ENCODE measurements at places on chromosomes 6 and 20.
A peak's percentile ranks its signal among the peaks of the same experiment; 100 is the strongest.

DNA sequence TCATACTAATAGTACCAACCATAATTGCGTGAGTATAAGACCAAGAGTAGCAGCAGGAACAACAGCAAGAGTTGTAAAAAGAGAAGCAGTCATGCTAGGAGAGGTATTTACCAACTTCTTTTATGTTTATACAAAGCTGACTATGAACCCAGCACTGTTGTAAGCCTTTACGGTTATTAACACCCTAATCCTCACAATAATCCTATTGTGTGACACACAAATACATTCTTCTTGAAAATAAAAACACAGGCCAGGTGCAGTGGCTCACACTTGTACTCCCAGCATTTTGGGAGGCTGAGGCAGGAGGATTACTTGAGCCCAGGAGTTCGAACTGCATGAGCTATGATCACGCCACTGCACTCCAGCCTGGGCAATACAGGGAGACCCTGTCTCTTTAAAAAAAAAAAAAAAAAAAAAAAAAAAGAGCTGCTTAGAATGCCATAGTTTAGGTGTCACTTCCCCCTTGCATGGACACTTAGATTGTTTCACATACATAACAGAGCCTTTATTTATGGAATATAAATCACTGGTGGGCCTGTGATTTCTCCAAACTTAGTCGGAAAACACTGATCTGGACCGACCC, 20.2 kb downstream of the HCK start:
- DNase-seq = no peak

DNA sequence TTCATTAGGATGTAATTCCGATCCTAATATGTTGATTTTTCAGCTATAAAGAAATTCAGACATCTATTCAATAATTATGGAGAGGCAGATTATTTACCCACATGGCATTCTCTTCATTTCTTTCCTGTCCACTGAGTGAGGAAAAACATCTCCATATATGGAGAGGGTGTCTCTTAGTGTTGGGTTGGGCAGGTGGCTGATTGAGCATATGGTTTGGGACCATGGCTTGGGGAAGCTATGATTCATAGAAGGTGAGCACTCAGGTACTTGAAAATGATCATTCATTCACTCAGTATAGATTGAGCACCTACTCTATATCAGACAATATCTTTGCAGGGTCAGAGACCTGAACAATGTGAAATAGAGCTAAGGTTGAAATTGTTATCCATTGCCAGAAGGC, 41.3 kb upstream of the IL20RA start:
- DNase-seq = no peak

GRCh38 chr20:62739581-62740285, 31.1 kb downstream of the NTSR1 start:
- DNase-seq = peak; percentile 11

- DNase-seq = no peak
Measured at GRCh38 chr20:50496773-50497385, 13.3 kb upstream of the PTPN1 start.

DNA sequence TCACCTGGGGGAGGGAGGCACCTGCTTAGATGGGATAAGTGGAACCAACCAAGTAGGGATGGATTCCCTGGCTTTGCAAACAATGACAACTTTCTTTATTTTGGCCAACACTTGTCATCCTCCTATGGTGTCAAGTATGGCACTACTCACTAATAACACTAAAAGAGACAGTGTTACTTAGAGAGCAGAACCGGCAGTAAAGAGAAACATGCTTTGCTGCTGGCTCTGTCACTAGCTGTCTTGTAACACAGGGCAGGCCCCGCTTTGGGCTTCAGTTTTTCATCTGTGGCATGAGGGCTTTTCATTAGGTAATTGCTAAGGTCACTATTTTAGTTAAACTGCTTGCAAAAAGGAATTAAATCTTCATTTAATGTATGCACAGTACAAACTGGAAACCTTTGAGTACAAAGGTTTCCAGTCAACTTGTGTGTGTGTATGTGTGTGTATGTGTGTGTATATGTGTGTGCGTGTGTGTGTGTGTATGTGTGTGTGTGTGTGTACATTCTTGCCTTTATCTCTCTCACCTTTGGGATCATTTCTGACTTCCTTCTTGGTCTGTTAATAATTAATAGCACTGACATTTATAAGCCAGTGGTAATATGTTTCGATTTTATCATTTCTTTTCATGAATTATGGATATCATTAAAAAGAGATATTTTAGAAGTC, 64.7 kb downstream of the BTBD3 start:
- no peak for DNase-seq

GRCh38 chr6:138722425-138723371, 50.9 kb upstream of the CCDC28A start:
- no peak for DNase-seq

DNA sequence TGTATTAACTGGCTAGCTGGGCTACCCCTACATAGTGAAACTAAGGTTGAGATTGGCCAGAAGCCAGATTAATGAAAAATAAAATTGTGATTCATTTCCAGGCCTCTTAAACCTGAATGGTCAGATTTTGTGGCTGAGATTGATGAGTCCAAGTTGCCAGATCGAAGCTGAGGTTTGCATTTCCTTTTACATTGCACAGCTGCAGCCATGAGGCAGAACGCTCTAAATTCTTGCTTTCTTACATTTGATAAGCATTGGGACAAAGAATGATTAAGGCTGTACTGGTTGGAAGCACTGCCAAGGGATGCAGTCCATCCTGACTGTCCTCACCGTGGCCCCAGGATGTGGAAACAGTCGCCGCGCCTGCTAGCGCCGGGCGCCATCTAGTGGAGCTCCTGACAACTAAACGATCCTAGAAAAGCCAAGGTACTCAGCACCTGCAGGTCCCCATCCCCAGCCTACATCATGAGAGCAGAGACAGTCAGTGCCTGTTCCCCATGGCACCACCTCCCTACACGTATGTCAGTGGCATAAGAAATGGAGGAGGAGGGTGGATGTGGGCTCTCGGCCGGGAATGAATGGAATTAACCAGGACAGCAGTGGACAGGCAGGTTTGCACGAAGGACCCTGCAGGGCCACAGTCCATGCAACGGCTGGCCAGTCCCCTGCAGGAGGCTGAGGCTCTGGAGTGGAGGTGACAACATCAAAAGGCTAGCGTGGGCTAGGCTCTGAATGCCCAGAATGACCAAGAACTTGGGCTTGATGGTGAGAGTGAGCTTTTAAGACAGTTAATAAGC, 19.0 kb downstream of the PXDC1 start:
- DNase-seq = peak; percentile 26

GRCh38 chr6:13299403-13299821, 28.9 kb downstream of the TBC1D7 start:
- no peak for DNase-seq

DNA sequence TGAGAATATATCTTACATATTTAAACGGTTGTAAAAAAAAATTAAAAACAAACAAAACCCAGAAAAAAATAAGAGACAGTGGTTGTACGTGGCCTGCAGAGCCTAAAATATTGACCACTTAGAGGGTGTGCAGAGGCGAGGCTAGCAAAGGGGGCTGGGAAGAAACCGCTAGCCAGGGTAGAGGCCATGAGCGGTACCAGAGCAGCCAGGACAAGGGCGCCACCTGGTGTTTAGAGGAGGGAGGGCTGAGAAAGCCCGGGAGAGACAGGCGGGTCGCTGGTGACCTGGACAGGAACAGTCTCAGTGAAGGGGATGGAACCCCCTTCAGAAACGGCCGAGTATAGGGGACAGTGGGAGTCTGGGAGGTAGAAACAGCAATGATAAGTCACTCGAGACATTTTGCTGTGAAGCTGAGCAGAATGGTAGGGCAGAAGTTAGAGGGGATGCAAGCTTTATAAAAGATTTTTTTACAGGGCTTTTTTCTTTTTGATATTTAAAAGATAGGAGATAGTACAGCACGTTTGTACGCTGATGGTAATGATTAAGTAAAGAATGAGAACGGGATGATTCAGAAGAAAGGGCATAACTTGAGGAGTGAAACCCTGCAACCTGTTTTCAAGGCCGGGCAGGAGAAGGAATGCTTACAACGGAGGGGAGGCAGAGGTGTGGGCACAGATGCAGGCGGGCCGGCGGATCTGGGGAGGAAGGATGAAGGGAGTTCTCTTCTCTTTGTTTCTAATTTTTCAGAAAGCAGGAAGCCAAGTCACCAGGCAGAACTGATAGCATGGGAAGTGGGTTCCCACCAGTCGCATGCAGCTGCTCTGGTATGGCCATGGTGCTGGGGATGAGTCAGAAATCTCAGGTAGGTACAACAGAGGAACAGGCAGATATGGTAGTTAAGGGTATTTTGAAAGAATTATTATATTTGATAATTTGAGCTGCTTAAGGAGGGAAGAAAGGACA, 76.2 kb downstream of the FAM229B start:
- DNase-seq = peak; percentile 49

DNA sequence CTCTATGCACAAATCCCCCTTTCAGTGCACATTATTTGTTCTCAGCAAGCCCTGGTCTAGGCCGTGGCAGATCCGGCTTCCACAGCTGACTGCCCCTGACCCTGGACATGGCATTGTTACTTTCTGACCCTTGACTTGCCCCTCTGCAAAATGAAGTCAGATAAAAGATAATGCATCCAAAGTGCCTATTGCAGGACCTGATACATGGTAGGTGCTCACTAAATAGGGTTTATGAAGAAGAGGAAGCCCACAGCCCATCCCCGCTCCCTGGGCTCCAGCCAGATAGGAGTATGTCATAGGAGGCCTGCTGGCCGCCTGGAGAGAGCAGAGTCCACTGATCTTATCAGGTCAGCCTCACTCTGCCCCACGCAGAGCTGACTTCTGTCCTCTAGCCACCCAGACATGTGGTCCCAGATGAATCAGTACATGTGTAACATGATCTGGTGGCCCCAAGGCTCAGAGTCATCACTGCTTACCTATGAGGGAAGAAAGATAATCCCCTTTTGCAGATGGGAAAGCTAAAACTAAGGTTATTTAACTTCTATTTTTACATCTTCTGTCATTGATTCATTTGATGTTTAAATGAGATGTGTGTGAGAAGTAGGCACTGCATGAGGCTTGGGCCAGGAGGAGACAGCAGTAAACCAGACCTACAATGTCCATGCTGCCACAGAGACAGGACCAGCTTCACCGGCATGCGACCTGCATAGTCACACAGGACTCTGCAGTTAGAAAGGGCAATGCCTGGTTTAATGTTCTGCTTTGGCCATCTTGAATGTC, 20.4 kb downstream of the MAFB start:
- no peak for DNase-seq

- DNase-seq = no peak
Measured at GRCh38 chr6:18215436-18215835, 48.9 kb downstream of the DEK start.

Measured in stimulated activated CD4-positive, alpha-beta T cell treated with anti-CD3 and anti-CD28 coated beads, Interleukin-15, amount 100 ng/mL, for 1 hour (primary cell).